Activated T-helper 2 cell treated with anti-CD3 and anti-CD28 coated beads, Interferon-gamma antibody, Interleukin-2, Interleukin-4, amounts not matched to agents 10 μg/mL and 5 μg/mL and 100 μg/mL, durations not matched to agents 14 hours and 24 hours and 36 hours (primary cell): ENCODE measurements at places on chromosomes 2 and 18. TPM values are rescaled to one million over a fixed set of nuclear protein-coding genes. Genes with fewer than 3 reads are reported as not detected.

Gene GALR1
- not detected in 2 replicates for total RNA-seq

Gene PARD6G
- total RNA-seq: 0.21 and 0.23 TPM in 2 replicates

DNA sequence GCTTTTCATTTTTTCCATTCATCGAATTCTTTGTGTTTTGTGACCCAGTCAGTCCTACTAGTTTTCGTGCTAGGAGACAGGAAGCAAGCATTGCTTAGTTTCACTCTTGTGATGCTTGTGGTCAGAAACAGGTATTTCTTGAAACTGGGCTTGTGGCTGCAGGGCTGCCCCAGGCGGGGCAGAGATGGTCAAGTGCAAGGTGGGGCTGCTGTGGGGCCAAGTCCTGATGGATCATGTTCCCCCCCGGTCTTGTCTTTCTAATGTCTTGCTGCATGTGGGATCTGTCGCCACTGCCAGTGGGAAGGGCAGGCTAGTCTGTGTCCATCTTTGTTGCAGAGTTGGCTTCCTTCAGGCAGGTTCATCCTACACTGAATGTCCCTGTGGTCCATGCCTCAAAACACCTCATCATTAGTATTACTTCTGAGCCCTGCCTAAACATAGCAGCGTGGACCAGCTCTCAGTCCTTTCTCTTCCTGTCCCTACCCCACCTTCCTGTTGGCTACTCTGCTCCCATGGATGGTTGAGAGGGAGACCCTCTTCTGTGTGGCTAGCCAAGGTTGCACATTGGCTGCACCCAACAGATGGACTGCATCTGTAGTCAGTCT is 38.7 kb downstream of the INPP4A start:
- DNase-seq: no peak

- no peak for DNase-seq
These were observed 207.8 kb downstream of the RND3 start for GRCh38 chr2:150279686-150280085.

DNA sequence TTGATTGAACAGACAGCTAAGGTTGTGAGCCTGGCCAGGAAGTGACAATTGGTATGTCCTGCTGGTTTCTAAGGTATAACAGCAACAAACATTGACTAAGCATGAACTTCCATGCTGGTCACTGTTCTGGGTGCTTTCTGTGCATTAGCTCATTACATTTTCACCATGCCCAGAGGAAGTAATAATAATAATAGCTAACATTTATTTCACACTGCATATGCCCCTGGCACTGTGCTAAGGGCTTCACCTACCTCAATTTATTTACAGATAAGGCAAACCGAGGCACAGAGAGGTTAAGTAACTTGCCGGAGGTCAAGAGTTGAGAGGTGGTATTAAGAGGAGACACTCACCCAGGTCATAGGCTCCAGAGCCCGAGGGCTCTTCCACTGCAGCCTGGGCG is 113.6 kb downstream of the PDCL3 start:
- no peak for DNase-seq

- DNase-seq: no peak
These were observed 43.4 kb upstream of the ANKRD62 start for GRCh38 chr18:12049978-12050811.

Gene EPAS1
- 100.0 and 102 TPM in 2 replicates for total RNA-seq

- DNase-seq: no peak
These were observed 61.5 kb upstream of the KLF7 start for GRCh38 chr2:207227062-207227748.

- no peak for DNase-seq
These were observed 24.0 kb upstream of the CTIF start for GRCh38 chr18:48514786-48515185.

DNA sequence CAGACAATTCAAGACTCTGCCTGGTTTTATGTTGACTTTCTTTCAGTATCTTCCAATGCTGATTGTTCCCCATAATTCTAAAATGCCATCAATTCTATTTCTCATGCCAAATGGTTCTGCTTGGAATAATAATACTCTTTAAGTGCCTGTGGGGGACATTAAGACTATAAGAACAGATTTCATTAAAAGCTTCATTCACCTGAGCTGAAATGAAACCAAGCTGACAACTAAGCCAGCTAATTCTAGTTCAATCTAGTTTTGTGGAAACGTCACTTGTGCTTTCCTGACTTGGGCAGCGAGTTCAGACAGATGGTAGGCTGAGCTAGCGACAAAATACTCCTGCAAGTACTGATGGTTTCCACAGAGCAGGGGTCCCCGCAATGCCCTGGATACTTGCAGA is 491.1 kb upstream of the RAB6C start:
- no peak for DNase-seq

Gene NT5DC4
- not detected in 2 replicates for total RNA-seq

DNA sequence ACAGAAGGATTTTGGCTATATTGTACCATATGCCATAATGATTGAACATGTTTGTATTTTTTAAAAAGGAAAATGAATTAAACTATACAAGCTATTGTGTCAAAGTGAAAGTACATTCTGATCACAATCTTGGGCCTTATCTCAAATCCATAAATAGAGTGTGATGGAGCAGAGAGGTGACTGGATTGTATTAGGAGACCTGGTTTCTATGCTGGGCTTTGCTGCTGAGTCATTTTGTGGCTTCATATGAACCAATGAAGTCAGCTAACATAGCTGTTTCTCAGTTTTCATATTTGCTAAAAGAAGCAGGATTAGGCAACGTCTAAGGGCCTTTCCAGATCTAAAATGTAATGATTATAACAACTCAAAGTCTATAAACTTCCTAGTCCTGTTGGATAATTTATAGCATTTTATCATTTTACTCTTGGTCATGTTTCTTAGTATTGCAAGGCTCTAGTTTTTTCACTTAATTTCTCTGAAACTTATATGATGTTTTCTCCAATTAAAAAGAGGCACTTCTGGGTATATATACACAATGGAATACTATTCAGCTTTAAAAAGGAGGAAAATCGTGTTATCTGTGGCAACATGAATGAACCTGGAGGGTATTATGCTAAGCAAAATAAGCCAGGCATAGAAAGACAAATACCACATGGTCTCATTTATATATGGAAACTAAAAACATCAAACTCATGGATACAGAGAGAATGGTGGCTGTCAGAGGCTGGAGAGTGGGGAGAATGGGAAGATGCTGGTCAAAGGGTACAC is 112.3 kb downstream of the MEP1B start:
- DNase-seq: no peak

Gene L3MBTL4
- 0.05 and 0.11 TPM in 2 replicates for total RNA-seq

- no peak for DNase-seq
These were observed 29.8 kb downstream of the SPEG start for GRCh38 chr2:219464286-219465032.

DNA sequence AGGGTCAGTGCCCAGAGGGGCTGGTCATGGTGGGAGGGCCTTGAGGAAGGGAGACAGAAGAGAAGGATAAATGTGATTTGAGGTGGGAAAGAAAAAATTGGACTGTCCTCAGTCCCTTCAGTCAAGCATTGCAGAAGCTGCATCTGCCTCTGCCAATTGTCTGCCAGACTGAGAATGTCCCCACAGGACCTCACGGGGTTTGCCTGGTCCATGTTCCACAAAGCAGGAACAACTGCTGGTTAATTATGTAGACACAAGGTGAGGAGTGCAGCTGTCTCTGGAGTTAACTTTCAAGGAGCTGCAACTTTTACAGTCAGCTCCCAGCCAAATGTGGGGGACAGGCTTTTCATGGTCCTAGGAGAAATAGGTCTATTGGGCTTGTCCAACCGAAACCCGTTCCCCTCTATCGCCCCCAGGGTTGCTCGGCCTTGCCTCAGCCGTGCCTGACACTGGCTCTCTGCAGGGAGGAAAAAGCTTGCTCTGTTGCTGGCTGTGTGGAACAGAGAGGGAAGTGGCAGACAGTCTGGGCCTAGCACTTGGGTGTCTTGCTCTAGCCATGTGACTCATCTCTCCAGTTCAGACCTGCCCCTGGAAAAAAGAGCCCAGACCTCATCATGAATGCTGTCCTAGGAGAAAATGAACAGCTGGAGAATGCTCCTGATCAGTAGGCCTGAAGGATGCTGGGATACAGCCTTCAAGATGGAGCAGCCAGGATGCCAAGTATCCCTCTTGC is 31.1 kb upstream of the PAX8 start:
- no peak for DNase-seq
